ENCODE measurements at places on chromosomes 4 and X. TPM values are rescaled to one million over a fixed set of nuclear protein-coding genes. Genes with fewer than 3 reads are reported as not detected.

Gene SOWAHD
- 2.3 TPM for total RNA-seq

Gene FREM3
- total RNA-seq: not detected

Gene MAD2L1
- total RNA-seq: 53.9 TPM

DNA sequence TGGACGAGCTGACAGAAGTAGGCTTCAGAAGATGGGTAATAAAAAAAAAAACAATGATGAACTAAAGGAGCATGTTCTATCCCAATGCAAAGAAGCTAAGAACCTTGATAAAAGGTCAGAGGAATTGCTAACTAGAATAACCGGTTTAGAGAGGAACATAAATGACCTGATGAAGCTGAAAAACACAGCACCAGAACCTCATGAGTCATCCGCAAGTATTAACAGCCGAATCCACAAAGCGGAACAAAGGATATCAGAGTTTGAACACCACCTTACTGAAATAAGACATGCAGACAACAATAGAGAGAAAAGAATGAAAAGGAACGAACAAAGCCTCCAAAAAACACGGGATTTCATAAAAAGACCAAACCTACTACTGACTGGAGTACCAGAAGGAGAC lies 10.5 kb downstream of the NELFA start:
- DNase-seq: peak; percentile 66

GRCh38 chr4:161799710-161800109 lies 364.1 kb downstream of the FSTL5 start:
- DNase-seq: peak; percentile 87

GRCh38 chr4:25133132-25133531 lies 27.1 kb downstream of the SEPSECS start:
- DNase-seq: no peak

- peak; percentile 53 for DNase-seq
Observed at GRCh38 chr4:53015681-53016080, 153.6 kb downstream of the RASL11B start.

- no peak for DNase-seq
Observed at GRCh38 chr4:23539969-23540569, 349.8 kb downstream of the PPARGC1A start.

DNA sequence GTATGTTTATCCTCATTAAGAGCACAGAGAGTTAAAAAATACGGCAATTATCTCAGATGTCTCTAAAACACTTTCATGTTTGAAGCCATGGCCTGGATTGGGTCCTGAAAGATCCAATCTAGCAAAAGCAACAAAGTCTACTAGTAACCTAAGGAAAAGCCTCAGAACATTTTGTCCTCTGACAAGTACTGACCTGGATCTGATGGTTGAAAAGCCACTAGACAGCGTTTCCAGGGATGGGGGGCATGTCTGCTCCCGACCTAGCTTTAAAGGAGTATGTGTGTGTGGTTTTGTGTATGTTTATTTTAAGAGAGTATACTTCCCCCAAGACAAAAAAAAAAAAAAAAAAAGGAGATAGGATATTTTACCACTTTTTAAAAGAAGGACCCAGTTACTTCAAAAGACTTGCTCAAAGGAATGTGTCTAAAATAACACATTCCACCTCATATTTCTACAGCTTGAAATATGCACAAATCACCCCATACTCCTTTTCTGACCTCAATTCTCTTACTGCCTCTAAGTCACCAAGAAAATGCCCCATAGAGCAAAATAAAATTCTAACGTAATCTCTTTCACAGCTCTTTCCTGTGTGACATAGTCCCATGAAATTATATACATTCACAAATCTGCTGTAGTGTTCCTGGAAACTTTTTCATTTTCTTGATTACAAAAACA lies 189.0 kb upstream of the TTC29 start:
- no peak for DNase-seq
